ENCODE measurements at places on chromosomes 7 and 10. TPM values are rescaled to one million over a fixed set of nuclear protein-coding genes. Genes with fewer than 3 reads are reported as not detected.

DNA sequence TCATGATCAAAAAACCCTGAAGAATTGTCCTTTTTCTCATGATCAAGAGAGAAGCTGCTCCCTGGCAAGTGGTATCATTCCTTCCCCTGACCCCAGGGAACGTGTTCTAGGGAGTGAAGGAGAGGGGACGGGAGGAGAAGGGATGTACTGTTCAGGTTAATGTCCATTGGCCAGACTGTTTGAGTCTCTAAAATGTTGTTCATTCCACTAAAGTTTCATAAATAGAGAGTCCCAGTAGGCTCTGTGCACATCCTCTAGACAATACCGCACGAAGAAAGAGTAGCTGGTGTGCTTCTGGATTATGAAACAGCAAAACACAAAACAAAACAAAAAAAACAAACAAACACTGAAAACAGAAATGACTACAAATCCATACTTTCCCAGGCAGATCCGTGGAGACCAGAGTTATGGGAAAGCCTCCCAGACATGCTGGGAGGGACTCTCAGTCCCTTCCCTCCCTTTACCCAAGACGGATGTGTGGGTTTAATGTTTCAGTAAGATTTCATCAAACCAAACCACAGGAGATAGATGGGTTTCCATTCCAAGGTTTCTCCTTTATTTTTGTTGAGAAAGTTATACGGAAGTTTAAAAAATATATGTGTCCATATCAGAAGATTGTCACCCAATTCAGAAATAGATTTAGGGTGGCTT lies 66.5 kb upstream of the TNS3 start:
- no peak for DNase-seq

SEMA3D gene
- polyA plus RNA-seq, result 11.0 TPM

GRCh38 chr10:1567742-1568495 lies 169.4 kb downstream of the ADARB2 start:
- no peak for DNase-seq

DNA sequence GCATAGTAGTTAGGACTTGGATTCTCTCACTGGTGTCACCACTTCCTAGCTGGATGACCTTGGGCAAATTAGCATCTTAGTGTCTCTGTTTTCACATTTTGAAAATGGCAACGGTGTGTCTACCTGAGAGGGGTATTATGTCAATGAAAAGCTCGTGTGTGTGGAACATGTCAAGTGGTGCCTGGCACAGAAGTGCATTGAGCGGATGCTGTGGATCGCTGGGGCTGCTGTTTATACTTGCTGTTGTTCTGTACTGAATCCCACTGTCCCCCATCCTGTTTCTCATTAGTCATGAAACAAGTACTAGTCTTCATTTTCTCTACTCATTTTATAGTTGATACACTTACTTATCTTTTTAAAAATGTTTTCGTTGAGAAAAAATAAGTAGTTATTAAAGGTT lies 26.1 kb downstream of the RBM33 start:
- no peak for DNase-seq

SEMA3C gene
- polyA plus RNA-seq, result 139 TPM

DNA sequence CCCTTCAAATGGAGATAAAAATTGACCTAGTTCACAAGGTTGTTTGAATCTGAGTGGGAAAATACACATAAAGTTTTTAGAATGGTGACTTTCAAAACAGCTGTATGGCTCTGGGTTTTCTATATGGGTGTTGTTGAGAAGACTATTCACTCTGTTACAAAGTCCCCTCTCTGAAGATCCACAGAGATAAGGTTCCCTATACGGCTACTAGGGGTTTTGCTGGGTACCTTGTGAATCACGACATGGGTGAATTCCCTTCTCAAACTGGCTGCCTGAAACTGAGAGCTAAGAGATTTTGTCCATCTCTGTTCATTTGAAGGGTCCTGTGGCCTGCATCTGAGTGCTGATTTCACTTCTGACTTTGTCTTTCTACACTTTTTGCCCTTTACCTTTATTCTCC lies 11.8 kb upstream of the SLC13A1 start:
- no peak for DNase-seq

Measured in forelimb muscle (tissue), 1 donor.